KBM-7 (cell line): ENCODE measurements at places on chromosomes 2 and 18.

- no peak for DNase-seq
These were observed 133.6 kb downstream of the PRPF40A start for GRCh38 chr2:152583512-152584229.

DNA sequence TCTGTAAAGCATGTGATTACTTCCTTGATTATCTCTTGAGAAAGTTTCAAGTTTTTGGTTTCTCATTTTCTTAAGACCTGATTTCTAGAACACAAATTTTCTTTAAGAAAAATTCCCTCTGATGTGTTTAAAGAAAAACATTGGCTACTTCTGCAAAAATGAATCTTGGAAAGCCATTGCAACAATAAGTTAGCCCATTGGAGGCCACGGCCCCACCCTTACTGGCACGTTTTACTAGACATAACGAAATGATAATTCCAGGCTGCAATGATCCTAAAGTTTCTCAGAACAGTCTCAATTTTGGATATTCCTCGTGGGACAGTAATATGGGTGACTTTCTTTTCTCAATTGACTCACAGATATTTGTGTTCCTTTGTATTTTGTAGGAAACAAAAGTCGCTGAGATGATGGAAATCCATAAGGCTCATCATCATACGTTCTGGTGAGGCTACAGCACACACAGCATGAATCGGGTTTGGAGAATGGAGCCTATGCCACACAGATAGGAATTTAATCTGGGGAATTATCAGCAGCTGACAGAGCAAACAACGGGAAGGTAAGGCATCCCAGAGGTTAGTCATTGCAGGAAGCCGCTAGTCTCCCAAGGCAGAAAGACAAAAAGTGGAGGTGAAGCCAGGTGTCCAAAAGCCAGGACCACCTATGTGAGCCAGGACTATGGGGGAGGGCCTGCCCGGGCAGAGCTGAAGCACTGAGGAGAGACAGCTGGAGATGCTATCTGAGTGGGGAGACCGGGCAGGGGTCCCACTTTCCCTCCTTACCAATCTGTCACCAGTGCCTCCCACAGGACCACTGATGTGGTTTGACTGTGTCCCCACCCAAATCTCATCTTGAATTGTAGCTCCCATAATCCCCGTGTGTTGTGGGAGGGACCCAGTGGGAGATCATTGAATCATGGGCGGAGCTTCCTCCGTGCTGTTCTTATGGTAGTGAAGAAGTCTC, 35.9 kb downstream of the SOWAHC start:
- no peak for DNase-seq

DNA sequence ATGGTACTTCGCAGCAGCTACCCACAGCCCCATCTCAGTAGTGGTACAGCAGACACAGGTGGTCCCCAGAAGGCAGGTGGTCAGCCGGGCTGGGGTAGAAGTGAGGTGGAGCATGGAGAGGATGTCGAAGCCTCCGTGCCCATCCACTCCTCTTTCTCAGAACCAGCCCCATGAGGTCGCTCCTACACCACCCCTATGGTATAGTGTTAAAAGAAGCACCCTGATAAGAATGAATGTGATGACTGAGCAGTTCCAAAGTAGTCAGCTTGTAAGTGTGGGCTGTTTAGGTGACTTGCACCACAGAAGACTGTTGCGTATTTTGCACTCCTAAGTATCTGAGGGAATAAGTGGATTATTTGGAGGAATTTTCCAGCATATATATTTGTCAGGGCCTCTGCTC, 111.3 kb downstream of the WDSUB1 start:
- DNase-seq: no peak

DNA sequence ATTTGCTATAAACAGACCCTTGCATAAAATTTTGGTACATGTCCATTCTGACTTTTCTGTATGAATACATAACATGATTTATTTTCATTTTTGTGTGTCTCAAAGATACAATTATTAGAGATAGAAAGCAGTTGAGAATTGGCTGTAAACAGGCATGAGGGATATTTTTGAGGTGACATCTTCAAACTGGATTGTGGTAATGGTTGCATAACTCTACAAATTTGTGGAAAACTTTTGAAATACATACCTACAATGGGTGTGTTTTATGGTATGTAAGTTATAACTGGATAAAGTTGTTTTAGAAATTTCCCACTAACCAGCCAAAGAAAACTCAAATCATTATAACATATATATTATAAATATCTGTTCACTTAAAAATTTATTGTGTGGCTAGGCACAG, 39.6 kb downstream of the GREB1L start:
- no peak for DNase-seq

- no peak for DNase-seq
These were observed 482.3 kb downstream of the TNS1 start for GRCh38 chr2:217520356-217521010.

DNA sequence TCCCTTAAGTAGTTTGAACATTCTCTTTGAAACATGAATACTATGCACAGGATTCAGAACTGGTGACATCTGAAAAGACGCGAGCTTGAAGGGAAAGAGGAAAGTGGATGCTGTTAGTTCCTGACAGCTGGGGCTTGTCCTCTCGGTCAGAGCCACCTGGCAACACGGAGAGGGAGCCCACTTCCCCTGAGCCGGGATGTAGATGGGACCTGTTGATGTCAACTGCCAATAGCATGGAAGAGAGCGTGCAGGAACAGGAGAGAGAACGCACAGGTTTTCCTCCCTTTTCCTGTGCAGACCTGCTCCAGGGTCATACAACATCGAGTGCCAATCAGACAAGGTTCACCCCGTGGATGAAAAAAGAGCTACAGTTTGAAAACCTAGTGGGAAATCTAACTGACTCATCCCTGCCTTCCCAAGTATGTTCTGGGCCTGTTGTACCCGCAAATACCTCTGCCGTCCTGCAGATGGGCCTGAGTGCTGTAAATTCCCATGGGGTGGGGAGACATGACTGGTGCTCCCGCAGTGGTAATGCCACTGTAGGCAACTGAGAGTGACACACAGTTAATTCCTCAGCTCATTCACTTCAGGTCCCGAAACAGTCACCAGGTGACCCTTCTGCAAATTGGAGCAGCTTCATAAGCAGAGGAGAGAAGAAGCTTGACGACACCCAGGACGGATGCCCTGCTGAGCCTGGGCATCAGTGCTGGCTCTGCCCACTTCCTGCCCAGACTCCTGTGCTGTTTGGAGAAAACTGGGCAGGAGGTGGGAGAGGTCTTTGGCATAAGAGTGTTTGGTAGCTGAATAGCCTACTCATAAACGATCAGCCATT, 13.9 kb upstream of the MBP start:
- no peak for DNase-seq

DNA sequence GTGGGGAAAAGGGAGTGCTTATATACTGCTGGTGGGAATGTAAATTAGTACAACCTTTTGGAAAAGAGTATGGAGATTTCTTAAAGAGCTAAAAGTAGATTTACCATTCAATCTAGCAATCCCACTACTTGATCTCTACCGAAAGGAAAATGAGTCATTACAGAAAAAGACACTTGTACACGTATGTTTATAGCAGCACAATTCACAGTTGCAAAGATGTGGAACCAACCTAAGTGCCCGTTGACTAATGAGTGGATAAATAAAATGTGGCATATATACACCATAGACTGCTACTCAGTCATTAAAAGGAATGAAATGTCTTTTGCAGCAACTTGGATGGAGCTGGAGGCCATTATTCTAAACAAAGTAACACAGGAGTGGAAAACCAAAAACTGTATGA, 29.5 kb downstream of the FLACC1 start:
- no peak for DNase-seq

DNA sequence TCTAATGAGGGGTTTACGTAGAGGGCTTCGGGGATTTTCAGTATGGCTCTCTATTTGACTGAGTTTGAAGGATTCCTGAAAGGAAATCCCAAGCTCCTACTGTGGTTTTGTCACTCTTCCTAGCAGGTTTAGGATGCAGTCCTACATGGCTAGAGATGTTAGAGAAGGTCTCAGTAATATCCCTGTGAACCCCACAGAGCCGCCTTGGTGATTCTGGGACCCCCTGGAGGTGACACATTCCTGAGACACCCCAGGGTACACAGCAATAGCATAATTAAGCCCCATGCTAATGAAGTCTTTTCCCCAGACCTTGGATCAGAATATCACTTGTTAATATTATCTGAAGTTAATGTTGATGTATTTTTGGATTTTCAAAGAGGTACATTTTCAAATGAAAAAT, 103.8 kb downstream of the SNTG2 start:
- DNase-seq: no peak

- no peak for DNase-seq
These were observed 21.7 kb upstream of the MEP1B start for GRCh38 chr18:32167980-32168730.

DNA sequence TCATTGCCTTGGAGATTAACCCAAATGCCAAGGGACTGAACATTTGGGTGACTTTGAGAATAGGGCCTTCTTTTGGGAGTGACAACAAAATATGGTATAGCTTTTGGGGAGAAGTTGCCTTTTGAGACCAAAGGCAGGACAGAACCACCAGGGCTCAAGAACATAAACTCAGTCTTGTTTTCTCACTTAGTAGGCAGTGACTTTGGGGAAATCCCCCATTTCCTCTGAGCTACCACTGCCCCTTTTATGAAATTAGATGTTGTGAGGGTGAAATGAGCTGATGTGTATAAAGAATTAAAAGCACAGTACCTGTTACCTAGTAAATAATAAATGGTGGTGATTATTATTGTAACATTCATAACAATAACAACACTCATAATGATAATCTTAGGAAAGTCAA, 36.5 kb downstream of the GPD2 start:
- DNase-seq: no peak

DNA sequence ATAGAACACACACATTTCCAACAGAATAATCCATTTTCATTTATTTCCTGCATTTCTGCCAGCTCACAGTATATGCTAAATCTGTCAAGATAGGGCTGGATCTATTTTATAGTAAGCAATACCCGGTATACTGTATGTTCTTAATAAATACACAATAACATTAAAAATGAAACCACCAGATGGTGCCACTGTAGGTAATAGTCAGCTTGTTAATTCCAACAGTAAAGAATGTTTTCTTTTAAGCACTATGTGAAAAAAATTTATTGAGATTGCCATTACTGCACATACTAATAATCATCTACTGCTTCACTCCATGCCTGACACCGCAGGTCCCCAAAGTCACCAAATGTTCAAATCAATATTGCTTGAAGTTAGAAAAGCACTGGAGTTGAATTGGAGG, 131.5 kb upstream of the PGAP1 start:
- no peak for DNase-seq

DNA sequence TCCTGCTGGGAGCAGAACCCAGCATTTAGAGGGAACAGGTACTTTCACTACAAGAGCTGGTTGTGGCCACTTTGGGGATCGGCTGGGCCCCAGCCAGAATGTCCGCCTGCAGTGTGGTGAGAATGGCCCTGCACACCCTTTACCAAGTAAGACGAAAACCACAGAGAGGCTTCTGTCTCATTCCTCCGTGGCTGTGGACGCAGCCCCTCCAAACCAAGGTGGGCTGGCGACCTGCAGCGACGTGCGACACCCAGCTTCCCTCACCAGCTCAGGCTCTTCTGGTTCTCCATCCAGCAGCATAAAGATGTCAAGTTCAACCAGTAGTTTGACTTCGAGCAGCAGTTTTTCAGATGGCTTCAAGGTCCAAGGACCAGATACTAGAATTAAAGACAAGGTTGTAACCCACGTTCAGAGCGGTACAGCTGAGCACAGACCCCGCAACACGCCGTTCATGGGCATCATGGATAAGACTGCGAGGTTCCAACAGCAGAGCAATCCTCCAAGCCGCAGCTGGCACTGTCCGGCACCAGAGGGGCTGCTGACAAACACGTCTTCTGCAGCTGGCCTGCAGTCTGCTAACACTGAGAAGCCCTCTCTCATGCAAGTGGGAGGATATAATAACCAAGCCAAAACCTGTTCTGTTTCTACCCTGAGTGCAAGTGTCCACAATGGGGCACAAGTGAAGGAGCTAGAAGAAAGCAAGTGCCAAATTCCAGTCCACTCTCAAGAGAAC, 56.2 kb downstream of the WDSUB1 start:
- DNase-seq: no peak

GRCh38 chr2:159608723-159609308, 7.5 kb downstream of the BAZ2B start:
- no peak for DNase-seq

- DNase-seq: no peak
These were observed 42.0 kb downstream of the SPC25 start for GRCh38 chr2:168848225-168848624.

DNA sequence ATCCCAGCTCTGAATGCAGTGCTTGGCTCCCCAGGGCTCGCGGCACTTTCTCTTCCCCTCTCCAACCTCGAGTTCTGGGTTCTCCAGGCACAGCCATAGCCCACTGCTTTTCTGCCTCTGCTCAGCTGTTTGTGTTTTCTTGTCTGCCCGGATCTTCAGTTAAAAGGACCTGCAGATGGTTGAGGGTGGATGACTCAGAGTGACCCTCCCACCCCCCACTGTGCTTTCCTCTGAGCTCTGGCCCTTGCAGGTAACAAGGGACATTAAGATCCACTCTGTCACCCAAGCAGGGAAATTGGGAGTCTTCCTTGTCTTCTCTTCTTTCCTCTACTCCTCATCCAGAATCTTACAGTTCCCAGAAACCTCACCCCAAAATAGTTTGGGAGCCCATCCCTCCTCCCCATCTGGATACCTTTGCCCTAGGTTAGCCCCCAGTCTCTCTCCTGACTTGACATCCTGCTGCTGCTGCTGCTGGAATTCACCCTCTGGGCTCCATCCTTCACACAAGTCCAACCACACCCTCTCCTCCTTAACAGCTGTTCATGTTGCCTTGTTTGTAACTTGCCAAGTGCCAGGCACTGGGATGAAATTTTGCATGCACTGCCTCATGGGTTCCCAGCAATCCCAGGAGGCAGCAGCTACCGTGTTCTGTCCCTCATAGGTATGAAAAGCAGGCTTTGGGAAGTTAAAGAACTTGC, 157.9 kb upstream of the TTC39C start:
- DNase-seq: no peak

DNA sequence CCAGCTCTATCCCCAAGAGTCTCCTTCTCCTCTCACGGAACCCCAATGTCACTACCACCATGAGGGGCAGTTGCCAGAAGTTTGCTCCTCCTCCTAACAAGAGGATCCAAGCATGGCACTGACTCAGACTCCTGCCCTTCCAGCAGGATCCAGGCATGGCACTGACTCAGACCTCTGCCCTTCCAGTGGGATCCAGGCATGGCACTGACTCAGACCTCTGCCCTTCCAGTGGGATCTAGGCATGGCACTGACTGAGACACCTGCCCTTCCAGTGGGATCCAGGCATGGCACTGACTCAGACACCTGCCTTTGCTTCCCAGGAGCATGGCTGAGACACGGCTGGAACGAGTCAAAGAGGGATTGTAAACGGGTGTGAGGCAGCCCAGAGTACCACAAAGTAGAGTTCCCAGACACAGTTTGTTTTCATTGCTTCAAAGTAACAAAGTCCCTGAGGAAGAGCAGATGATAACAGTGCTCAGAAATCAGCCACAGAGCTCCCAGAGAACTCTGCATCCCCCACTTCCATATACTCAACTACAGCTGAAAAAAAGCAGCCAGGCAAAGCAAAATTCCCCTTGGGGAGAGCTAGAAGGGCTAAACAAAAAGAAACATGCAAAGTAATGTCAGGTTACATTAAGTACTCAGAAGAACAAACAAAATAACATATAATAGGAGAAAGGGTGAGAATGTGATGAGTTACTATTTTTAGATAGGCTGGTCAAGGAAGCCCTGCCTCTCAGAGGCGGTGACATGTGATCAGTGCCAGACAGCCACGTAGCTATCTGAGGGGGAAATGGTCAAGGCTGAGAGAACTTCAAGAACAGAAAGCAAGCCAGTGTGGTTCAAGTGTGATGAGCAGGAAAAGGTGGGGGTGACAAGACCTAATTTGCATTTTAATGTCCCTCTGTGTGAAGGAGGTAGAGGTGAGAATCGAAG, 3.0 kb downstream of the BUB1 start:
- DNase-seq: peak; percentile 73
